ENCODE measurements at places on chromosomes 3 and 15.

DNA sequence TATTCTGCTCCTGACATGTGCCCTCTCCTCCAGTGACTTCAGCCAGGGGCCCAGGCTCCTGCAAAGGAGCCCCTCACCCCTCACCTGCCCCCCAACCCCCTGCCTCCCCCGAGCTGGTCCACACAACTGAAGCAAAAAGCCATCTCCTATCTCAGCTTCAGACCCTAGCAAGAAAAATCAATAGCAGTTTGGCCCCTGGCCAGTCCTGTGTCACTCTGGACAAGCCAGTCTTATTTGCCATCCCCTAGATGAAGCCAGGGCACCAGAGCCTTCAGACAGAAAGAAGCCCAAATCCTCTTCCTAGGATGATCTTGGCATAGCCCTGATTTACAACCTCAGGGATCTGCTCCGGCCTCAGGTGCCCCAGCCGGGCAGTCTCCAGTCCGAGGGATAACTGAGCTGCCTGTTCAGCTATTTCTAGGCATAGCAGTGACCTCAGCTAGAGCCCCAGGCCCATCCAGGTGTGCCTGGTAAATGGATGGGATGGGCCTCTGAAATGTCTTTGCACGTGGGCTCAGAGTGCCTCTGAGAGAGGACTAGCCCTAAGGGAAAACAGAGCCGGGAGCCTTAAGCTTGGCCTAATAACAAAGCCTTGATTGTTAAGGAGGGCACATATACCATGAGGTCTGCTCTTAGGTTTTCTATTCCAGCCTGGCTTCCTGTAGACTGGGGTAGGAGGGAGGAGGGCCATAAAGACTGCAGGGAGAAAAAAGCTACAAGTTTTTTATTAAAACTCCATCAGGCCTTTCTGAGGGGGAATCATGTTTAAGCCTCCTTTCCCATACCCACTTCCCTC is 242.0 kb downstream of the SHQ1 start:
- DNase-seq, result no peak

GRCh38 chr15:94029495-94029894 is 201.9 kb upstream of the MCTP2 start:
- DNase-seq, result no peak

- DNase-seq, result no peak
Observed at GRCh38 chr3:146159616-146160320, 1.2 kb downstream of the PLOD2 start.

GRCh38 chr3:52523386-52524257 is 10.0 kb downstream of the NT5DC2 start:
- DNase-seq, result no peak

DNA sequence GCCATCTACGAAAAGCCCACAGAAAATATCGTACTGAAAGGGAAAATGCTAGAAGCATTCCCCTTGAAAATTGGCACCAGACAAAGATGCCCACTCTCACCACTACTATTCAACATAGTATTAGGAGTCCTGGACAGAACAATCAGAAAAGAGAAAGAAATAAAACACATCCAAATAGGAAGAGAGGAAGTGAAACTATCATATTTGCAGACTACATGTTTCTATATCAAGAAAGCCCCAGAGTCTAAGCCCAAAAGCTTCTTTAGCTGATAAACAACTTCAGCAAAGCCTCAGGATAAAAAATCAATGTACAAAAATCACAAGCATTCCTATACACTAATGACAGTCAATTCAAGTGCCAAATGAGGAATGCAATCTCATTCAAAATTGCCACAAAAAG is 15.6 kb downstream of the OR5K3 start:
- no peak for DNase-seq

- DNase-seq, result no peak
Observed at GRCh38 chr3:13115576-13115910, 42.3 kb upstream of the IQSEC1 start.

DNA sequence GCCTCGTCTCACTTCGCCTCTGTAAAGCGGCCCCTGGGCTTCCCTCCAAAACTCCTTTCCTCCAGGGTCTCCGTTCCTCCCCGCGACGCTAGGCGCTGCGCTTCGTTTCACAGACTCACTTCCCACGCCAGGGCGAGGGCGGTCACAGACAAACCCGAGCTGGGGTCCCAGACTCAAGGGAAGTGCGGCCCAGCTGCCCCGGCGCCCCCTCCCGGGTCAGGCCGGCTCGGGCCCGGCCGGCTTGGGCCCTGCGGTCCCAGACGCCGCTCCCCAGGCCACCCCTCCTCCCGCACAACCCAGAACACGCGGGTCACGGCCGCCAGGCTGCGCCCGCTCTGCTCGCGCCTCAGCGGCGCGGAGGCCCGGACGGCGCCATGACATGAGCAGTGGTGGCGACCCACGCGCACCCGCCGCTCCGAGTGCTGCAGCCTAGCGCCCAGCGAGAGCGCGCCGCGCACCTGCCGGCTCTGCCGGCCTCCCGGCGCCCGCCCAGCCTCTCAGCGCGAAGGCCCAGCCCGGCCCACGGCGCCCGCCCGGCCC is 547 bp downstream of the NUP210 start:
- peak; percentile 29 for DNase-seq

- no peak for DNase-seq
Observed at GRCh38 chr3:65848024-65848423, 190.7 kb downstream of the MAGI1 start.

GRCh38 chr3:171932153-171932611 is 89.0 kb downstream of the TMEM212 start:
- no peak for DNase-seq

GRCh38 chr3:59759298-59760031 is 709.6 kb upstream of the CFAP20DC start:
- no peak for DNase-seq

- DNase-seq, result no peak
Observed at GRCh38 chr3:22632536-22632935, 570.6 kb upstream of the UBE2E2 start.

GRCh38 chr3:186414735-186415419 is 52.8 kb upstream of the DGKG start:
- no peak for DNase-seq

- DNase-seq, result no peak
Observed at GRCh38 chr3:13879946-13880810, at the start of gene WNT7A. Gene WNT7A (minus strand): TSS chr3:13880071. CDS start chr3:13879816, 255 bp downstream.

DNA sequence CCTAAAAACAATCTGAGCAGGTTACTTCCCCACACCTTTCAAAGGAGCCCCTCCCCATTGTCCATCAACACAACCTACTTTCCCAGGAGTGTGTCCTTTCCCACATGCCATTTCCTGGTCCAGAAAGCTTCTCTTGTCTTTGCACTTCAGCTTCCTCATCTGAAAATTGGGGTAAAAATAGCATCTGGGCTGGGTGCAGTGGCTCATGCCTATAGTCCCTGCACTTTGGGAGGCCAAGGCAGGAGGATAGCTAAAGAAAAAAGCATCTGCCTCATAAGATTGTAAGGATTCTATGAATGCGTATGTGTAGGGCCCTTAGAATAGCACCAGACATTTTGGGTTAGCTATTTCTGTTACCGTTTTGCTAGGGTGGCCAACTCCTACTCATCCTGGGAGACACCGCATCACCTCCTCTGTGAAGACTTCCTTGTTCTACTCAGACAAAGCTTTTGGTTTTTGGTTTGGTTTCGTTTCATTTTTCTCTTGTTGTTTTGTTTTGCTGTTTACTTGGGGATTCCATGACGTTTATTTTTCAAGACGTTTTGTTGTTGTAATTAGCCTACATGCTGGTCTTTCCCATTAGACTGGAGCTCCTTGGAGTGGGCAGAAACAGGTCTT is 224.4 kb upstream of the TLE3 start:
- DNase-seq, result no peak

DNA sequence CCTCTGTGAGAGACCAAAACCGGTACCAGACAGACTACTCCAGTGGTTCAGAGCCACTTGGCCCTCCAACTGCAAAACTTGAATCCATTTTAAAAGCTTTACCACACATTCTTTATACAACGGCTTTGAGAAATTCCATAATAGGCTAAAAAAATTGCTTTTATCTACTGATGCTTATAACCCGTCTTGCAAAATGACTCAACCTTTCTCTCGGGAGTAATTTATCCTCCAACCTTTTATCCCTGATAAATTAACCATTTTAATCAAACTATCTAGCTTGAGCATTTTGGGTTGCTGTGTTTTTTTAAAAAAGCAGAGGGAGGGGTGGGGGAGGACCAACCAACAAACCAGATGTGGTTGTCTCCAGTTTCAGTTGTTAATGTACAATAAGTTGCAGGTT is 275.7 kb upstream of the LRTM1 start:
- no peak for DNase-seq

- no peak for DNase-seq
Observed at GRCh38 chr3:129942296-129942695, 32.2 kb upstream of the TRH start.

DNA sequence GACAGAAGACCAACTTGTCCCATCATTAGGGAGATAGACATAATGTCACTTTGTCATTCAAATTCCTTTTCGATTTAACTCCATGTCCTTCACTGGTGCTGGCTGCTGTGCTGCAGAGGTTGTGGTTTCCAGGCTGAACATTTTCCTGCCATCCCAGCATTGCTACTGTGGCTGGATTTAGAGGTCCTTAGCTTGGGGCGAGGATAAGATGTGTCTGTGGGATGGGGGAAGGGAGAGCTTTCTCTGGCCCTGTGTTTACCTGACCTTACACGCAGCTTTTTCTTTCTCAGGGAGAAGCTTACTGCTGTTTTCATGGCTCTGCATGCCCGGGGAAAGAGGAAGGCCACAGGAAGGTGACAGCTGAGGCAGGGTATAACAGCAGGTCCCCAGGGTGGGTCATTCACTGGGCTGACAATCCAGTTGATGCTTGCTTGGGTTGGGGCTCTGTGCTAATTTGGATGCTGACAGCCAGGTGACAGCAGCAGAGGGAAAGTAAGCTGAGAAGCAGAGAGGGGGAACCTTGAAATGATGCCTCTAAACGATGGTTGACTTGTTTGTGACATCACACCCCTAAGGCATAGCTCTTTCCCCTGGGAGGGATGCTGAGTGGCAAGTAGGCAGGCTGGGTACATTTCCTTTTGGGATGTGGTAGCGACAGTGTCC is 326.9 kb upstream of the CTNNB1 start:
- no peak for DNase-seq

DNA sequence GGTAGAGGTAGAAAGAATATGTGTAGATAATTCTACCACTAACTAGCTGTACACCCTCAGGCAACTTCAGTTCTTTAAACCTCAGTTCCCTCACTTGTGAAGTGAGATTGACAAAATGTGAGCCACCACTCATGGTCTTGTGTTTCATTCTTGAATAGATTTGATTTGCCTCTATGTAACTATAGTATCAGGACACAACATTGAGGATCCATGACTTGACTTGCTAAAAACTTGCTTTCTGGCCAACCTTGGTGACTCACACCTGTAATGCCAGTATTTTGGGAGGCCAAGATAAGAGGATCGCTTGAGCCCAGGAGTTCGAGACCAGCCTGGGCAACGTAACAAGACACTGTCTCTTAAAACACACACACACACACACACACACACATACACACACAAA is 115.8 kb upstream of the FLNB start:
- no peak for DNase-seq

- DNase-seq, result no peak
Observed at GRCh38 chr3:96294143-96294542, 520.3 kb upstream of the EPHA6 start.

- no peak for DNase-seq
Observed at GRCh38 chr15:30041868-30042267, 40.9 kb upstream of the GOLGA8J start.

GRCh38 chr3:177835008-177835407 is 637.7 kb upstream of the TBL1XR1 start:
- no peak for DNase-seq

- DNase-seq, result no peak
Observed at GRCh38 chr15:44308415-44308814, 19.9 kb downstream of the GOLM2 start.

DNA sequence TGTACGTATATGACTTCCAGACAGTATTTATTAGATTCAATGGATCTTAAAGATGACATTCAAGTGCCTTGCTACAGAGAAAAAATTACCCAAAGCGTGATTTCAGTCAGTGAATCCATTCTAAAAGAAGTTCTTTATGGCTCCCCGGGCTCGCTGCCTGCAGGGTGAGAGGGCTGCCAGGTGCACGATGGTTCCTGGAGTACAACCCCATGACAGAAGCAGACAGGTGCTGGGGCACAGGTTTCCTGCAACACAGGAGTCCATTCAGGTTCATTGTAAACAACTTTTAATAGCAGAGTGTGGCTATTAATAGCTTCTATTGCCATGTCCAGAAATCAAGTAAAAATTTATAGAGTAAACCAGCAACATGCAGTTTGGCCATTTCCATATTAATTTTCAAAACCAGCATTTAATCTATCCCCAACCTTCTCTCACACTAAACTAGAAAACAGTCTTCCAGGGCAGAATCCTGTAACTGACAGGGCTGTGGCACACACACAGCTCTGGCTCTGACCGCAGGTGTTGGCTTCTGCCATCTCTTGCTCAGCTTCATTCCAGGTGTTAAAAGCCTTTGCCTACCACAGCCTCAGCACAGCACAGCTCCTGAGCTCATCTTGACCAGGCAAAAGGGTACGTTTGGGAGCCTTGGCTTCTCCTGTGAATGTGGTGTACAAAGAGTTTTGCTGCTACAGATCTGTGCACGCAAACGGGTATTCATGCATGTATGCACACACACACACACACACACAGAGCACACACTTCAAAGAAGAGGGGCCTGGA is 185.9 kb downstream of the MEX3B start:
- DNase-seq, result no peak

DNA sequence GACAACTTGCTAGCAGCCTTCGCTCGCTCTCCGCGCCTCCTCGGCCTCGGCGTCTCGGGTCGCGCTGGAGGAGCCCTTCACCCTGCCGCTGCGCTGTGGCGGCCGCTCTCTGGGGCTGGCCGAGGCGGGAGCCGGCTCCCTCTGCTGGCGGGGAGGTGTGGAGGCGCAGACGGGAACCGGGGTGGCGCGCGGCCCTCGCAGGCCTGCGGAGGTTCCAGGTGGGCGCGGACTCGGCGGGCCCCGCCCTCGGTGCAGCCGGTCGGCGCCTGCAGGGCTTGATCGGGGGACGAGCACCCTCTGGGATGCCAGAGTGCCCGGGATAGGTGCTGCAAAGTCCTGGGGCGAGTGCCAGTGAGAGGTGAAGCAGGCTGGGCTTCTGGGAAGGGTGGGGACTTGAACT is 989.9 kb downstream of the ROBO2 start:
- DNase-seq, result no peak

- no peak for DNase-seq
Observed at GRCh38 chr3:150840802-150841515, 64.3 kb downstream of the MINDY4B start.

DNA sequence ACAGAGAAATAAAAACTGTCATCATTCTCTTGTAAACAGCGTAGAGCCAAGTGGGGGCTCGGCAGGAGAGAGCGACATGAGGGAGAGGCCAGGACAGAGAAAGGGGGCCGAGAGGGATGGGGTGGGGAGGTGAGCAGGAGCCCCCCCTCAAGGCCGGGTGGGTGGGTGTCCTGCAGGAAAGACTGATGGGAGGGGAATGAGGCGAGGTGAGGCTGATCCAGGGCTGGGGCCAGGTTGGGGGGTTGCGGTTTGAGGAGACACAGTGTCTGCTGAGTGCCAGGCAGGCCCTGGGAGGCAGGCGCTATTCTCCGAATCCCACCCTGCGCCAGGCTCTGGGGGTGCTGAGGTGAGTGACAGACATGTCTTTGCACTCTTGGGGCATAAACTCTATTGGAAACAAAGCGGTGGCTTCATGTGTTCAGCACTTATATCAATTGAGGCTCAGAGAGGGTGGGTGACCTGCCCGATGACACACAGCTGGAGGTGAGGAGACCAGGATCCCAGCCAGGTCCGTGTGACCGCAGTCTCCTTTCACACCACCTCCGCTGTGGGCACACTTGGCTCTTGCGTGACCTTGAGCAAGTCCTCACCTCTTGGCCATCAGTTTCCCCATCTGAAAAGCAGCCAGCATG is 19.6 kb upstream of the CSPG4 start:
- no peak for DNase-seq

- no peak for DNase-seq
Observed at GRCh38 chr3:183692436-183692835, 5.2 kb upstream of the YEATS2 start.

- peak; percentile 3 for DNase-seq
Observed at GRCh38 chr3:11803977-11804892, 42.5 kb downstream of the TAMM41 start.
